Mucosa of gallbladder (tissue), 1 donor: ENCODE measurements at places on chromosomes 7 and 10.

- DNase-seq = no peak
These were observed 86.9 kb downstream of the CPXM2 start for GRCh38 chr10:123804716-123805115.

GRCh38 chr10:76935941-76936613 is 701.5 kb downstream of the KCNMA1 start:
- DNase-seq = no peak

GRCh38 chr10:80461208-80462183 is 7.4 kb downstream of the TSPAN14 start:
- no peak for DNase-seq

DNA sequence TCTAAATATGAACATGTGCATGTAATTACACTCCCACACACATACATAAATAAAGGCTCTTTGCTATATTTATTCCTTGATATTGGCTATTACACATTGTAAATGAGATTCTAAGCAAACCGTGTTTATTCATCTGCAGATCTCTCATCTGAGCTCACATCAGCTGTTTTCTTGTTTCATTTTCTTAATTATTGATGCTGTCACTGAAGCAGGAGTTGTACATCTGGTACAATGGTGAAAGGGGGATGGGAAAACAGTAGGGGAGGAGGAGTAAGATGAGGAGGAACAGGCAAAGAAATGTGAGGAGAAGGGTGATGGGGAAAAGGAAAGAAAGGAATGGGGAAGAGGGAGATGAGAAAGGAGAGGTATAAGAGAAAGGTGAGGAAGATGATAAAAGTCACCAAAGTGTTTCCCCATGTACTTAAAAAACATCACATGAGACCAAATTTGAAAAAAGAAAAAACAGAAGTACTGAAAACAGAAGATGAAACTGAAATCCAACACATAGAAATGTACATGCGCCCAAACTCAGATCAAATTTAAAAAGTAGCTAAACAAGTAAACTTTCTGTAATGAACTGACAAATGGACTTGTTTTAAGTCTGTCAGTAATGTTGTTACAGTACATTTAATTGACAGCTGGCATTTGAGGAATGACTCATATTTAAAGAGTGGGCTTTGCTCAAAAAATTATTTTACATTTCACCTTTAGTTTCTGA is 472.2 kb downstream of the ARL4A start:
- no peak for DNase-seq

- no peak for DNase-seq
These were observed 148.8 kb upstream of the AGR3 start for GRCh38 chr7:17030559-17030958.

- no peak for DNase-seq
These were observed 39.2 kb upstream of the RPA3 start for GRCh38 chr7:7757576-7757975.

DNA sequence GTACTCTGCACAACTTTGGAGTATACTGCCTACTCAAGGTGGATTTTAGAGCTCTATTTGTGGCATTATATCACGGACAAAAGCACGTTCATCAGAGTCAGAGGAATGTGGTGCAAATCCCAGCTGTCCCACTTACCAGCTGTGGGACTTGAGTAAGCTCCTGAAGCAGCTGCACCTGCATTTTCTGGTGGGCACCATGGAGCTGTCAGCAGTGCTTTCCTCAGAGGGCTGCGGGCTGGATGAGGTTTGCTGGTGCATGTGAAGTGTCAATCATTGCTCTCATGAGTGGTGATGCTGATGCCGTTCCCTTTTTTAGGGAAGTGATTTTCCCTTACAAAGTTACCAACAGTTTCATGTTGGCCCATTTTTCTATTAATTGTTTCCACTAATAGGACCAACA is 53.4 kb downstream of the EGFR start:
- no peak for DNase-seq

- DNase-seq = no peak
These were observed 55.2 kb downstream of the DOCK4 start for GRCh38 chr7:112150823-112151641.

DNA sequence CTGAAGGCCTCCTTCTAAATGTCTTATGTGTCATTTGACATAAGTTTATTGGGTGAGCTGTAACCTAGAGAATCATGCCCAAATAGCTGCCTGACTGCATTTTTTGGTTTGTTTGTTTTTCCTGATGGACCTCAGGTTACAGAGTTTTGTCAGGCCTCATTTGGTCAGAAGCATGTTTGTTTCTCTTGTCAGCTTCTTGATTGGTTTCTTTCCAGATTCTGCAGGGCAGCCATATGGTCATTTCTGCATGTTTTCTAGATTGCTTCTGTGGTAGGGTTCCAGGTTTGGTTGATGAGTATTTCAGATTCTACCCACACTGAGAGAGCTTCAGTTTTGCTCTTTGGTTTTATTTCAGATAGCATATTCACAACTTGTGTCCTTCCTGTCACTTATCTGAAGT is 28.0 kb downstream of the GLCCI1 start:
- DNase-seq = no peak

DNA sequence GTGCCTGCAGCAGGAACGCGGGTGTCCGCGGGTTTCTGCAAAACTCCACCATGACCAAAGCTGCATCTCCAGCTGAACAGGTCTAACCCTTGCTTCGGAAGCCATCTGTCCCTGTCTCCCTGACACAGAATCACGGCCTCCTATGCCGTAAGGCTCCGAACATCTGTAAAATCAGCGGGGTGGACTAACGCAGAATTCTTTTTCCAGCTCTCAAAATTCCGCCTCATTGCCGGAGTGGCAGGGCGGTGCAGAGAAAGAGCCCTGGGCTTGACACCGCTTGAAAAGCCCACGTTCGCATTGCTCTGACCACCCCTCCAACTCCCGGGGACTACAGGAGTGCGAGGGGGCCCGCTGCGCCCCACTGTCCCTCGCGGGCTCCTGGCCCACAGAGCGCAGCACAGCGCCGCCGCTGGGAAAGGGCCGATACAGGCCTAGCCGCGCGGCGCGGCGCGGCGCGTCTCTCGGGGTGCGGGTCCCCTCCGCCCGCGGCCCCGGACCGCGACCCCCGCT is 409 bp downstream of the DNMBP start:
- DNase-seq = no peak

DNA sequence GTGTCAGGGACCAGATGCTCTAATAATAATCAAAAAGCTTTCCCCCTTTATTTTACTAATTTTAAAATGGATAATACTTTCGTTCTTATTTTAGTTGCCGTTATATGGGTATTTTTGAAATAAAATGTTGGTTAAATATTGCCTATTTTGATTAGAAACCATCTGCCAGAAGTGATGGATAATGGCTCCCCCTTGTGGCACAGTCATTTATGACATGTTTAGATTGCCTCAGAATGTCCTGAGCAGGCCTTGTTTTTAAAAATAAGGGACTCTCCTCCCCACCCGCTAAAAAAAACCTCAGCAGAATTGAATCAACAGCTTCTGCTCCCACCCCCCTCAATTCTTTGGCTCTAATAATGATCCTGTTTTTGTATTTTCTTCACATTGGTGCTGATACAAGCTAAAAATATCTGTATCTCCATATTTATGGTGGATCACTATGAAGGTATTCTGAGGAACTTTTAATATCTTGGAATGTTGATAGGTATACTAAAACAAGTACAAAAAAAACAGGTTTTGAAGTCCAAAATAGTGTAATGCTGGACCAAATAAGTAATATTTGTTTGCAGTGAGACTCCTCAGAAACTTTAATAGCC is 38.8 kb downstream of the TMEM60 start:
- DNase-seq = peak; percentile 78
